Gastrocnemius medialis (tissue), 4 donors: ENCODE measurements at places on chromosomes 2 and 18.

- no peak for DNase-seq
These were observed 16.4 kb upstream of the CYS1 start for GRCh38 chr2:10096641-10097040.

- no peak for DNase-seq
These were observed 217.7 kb upstream of the SLC35G4 start for GRCh38 chr18:11391661-11392060.

GRCh38 chr18:25990473-25990872 lies 99.9 kb downstream of the SS18 start:
- DNase-seq: no peak

DNA sequence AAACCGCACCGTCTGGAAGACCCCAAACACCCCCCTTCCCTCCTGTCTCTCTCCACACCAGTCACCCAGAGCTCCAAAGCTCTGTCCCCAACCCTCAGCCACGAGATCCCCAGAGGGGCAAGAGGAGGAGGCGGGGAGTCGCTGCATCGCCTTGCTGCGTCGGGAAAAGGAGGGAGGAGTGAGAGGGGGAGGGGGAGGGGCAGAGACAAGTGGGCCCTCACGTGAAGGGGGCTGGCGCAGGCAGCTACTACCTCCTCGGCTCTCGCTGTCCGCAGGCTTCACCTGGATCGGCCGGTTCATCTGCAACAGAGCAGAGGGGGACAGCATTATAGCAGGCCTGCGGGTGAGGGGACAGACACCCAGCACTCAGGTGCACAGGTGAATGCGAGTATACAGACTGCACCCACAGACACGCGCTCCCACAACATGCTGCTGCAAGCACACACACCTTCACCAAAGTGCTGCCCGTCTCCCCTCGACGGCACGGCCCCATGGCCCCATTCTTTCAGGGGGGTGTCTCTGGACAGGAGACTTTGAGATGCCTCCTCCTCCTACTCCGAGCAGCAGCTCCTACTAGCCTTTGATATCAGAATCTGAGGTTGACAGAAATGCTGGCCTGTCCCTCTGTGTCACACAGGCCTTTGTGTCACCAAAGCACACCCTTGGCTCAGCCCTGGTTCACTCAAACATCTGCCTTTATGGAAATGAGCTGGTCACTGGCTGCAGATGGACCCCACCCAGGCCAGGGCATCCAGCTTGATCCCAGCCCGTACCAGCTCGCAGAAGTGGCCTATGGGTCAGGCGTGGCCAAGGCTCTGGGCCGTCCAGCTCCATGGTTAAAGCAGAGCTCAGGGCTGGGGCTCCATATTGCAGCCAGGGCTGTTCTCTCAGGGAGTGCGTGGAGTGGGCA lies 243.8 kb downstream of the CELF4 start:
- DNase-seq: no peak

DNA sequence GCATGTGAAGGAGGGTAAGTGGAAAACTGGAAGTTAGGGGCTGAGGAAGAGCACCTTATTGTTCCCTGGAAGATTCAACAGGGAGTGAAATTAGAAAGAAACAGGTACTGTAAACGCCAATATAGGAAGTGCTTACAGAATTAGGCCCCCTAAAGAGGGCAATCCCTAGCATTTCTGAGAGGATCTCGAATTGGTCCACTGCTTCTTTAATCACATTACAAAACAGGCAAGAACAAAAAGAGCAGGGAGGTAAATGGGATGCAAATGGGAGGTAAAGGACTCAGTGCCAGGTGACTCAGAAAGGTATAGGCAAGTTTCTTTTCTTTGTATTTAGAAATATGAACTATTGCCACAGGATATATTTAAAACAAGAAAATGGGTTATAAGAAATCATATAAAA lies 116.4 kb upstream of the FANCL start:
- DNase-seq: no peak

DNA sequence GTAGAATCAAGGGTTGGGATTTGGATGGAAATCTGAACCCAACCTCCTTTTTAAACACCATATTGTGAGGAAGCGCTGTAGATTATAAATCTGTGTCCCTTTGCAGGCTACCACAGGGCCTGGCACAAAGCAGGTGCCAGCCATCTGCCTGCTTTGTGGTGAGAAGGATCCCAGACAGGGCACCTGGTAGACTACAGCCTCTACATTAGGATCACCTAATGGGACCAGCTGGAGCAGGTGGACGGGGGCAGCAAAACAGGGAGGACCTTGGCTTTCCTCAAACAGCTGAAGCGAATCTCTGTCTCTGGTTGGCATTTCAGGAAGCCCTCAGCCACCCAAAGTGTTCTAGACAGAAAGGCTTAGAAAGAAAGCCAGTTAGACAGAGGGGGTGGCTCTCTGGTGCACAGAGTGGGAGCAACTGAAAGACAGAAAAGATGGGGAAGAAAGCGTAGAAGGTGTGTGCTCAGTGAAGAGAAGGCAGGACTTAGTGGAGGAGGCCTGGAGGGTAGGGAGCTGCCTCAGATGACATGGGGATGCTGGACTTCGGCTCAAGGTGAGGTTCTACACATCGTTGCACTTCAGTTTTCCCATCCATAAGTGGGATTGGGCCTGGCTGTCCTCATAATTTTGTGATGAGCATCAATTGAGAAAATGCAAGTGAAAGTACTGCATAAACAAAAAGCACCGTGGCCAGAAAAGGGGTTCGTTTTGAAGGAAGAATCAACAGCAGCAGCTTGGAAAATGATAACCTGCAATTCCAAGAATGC lies 350.8 kb downstream of the CYRIA start:
- DNase-seq: no peak

- no peak for DNase-seq
These were observed 174.0 kb upstream of the SLC14A2 start for GRCh38 chr18:45441110-45441847.

GRCh38 chr2:236317938-236318396 lies 53.8 kb upstream of the ASB18 start:
- no peak for DNase-seq

- peak; percentile 29 for DNase-seq
These were observed 669 bp downstream of the LNPK start for GRCh38 chr2:176001281-176001915.

DNA sequence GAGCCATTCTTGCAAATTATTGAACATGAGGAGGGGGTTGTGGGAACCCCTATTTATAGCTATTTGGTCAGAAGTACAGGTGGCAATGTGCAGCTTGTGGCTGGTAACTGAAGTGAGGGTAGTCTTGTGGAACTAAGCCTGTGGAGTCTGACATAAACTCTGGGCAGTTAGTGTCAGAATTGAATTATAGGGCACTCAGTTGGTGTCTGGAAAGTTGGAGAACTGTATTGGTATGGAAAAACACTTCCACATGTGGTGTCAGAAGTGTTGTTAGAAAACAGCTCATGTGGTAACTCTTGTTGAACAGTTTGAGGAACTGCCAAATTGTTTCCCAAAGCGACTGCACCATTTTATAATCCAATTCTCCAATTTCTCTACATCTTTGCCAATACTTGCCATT lies 7.5 kb downstream of the RALBP1 start:
- DNase-seq: no peak

DNA sequence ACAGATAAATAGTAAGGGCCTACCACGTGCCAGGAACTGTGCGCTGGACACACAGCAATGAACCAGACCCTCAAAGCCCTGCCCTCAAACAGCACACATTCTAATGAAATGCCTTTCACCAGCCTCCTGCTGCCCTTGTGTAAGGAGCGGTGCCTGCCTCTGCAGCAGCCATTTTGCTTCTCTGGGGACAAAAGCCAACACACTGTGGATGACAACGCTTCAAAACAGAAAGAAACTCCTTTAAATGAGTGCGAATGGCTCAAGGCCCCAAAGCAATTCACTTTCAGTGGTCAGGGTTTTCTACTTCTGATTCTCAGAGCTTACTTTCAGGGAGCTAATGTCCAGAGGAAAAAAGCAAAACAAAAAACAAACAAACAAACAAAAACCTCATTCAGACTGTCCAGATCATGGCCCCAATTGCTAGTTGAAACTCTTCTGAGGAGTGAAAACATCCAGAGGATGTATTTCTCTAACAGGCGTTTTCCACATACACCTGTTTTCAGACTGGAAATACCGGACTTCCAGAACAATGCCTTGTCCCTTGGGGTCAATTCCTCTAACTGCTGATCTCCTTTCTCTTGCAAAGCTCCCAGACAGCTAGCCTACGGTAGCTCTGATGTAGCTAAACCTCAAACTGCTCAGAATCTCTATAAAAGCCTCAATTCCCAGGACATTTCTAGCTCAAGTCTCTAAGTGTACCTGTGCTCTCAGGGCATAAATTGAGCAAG lies 323.3 kb upstream of the ZNF521 start:
- no peak for DNase-seq

DNA sequence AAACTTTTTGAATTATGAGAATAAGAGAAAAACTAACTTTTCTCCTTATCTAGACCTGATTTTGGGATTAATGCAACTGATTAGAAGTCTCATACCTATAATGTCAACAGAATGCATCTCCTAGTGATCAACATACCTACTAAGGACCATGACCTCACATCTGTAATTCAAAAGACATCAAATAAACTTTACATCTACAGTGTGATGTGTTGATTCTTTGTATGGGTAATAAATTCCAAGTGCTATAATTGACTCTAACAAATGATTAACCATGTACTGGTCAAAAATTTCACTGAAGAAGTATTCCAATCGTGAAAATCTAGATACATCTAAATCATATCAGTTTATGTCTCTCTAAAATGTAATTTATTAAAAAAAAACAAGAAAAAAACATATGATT lies 84.5 kb downstream of the STRN start:
- no peak for DNase-seq

- no peak for DNase-seq
These were observed 182.1 kb upstream of the FOSL2 start for GRCh38 chr2:28210535-28210934.

DNA sequence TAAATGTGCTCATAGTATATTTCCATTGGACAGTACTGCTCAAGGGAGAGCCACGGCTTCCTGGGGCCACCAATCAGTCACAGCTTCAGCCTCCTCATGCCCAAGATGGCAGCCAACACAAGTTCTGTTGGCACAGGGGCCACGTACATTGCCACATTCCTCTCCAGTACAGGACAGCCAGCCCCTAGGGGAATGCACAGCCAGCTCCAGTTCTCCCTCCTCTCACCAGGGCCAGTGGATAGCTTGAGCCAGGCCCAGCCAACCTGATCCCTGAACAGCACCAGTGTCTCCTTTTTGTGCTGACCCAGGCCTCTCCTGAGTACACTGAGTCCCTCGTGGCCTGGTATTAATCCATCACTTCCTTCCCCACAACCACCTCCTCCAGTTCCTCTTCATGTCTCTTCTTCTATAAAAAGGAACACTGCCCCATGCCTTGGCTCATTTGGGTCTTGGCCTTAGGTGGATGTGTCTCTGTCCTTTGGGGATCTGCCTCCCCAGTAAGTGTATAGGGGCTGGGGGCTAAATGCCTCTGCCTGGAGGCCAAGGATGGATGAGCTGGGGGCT lies 168.7 kb downstream of the TNS1 start:
- DNase-seq: peak; percentile 99

- no peak for DNase-seq
These were observed 167.1 kb downstream of the SLC8A1 start for GRCh38 chr2:40284797-40285196.
